ENCODE measurements at places on chromosomes 6 and 20.

DNA sequence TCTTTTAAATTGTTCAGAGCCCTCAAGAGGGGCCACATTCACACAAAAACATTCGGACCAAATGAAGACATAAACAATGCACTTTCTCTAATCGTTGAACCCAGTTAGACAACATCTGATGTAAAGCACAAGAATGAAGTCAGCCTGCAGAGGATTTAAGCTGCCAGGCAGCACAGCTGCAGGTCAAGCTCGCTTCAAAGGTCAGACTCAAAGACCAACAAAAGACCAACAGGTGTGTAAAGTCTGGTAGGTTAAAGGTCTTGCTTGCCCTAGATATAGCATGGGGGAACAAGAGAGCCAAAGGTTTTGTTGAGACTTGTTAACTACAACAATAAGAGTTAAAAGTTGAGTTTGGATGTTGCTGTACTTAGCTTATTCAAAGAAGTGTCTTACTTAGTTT is 26.7 kb upstream of the MYLIP start:
- DNase-seq: no peak

GRCh38 chr6:158496700-158497099 is 63.2 kb upstream of the TMEM181 start:
- DNase-seq: no peak

GRCh38 chr6:22073516-22074198 is 223.2 kb downstream of the PRL start:
- no peak for DNase-seq

- DNase-seq: no peak
Observed at GRCh38 chr6:26521600-26522391, 16.4 kb upstream of the HMGN4 start.

DNA sequence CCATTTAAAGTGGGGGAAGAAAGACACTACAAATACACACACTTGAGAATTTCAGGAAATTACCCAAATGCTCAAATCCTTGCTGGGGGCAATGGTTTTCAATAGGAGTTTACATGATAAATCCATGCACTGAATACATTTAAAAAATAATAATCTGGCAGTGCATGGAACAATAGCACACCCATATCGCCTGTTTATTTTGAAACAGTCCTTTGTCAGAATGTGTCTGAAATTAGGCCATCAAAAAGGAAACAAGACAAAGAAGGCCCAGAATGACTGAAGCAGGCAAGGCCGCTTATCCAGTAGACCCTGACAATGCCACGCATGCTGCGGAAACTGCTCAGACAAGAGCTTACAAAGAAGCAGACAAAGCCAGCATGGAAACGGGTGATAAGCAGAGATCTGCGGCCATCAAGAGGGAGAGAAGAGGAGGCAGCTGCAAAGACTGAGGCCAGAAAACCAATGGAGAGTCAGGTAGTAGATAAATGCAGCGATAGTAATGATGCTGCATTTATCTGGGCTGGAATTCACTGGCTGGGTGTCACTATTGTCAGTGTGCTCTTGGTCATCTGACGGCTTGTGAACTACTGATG is 211.9 kb upstream of the CNR1 start:
- no peak for DNase-seq

DNA sequence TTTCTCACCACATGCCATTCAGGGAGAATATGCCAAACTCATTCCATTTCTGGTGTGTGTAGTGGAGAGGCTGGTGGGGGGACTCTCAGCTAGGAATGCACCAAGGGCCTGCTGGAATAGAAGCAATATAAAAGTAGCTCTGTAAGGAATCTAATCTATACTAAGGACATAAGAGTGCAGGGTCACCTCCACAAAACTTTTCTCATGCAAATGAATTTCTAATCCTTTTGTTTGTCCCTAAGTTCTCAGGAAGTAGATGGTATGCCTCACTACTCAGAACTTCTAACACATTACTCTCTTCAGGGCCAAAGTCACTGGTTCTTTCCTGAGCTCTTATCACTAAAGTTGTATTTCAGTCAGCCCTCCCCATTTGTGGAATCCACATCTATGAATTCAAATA is 427.2 kb downstream of the C6orf118 start:
- peak; percentile 5 for DNase-seq

- no peak for DNase-seq
Observed at GRCh38 chr6:36985417-36985807, 584 bp downstream of the MTCH1 start.

- DNase-seq: no peak
Observed at GRCh38 chr6:35057449-35058357, 83.4 kb downstream of the TCP11 start.

DNA sequence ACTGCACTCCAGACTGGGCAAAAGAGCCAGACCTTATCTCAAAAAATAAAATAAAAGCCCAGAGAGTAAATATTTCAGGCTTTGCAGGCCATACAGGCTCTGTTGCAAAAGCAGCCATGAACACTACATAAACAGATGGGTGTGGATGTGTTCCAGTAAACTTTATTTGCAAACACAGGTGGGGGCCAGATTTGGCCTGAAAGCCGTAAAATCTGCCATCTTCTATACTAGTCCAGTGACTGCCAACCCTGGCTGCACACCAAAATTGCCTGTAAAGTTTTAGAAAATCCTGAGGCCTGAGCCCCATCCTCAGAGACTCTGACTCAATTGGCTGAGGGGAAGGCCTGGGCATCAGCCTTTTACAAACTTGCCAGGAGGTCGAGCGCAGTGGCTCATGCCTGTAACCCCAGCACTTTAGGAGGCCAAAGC is 103.6 kb downstream of the ZMYND8 start:
- no peak for DNase-seq

DNA sequence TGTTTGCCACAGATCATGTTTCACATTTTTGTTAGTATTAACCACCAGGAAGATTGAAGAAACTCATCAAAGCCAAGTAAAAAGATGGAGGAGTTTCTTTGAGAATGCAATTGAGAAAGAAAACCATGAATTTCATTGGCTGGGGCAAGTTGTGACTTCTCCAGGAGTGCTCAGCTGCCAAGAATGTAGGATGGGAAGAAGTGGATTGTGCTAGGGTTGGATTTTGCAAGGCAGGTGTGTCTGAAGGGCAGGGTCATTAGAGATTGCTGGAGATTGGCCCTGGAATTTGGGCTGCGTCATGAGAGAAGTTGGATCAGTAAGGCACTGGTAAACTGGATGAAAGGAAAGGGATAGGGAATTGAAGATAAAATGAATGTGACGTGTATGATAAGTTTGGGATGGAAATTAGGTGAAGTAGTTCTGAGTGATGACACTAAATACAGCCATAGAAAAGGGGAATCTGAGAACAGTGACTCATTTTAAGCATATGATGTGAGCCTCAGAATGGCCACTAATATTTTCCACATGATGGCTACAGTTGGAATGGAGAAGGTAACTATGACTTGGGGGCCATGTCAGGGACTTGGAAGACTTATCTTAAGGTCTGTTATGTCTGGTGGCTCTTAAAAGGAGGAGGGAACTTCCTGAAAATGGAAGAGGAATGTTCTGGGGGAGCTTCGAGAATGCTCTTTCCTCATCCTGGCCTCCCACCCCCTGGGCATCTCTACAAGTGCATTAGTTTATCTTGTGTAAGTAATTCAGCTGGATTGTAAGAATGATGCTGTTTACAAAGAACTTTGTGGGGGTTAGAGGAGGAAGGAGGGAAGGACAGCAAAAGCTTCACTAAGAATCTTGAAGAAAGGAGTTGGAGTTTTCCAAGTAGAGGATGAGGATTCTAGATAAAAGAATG is 27.8 kb upstream of the ERVFRD-1 start:
- DNase-seq: no peak

- no peak for DNase-seq
Observed at GRCh38 chr6:93792746-93793145, 373.4 kb upstream of the EPHA7 start.

DNA sequence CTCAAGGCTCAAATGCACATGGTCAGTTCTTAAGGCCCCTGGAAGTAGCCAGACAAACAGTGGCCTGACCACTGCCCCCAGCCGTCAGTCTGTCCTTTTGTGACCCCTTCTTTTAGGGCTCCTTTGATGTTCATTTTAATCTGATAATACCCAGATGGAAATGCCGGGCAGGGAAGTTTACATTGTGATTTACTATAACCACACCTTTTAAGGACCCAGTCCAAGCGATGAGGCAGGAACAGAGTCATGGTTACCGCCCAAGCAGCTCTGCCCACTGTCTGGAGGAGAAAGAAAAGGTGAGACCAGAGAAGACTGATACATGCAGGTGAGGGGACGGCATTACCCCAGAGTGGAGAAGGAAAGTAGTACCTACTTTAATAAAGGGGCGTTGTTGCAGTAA is 110.6 kb downstream of the PLEKHG1 start:
- DNase-seq: no peak

- DNase-seq: no peak
Observed at GRCh38 chr6:21749754-21750153, 156.2 kb downstream of the SOX4 start.

GRCh38 chr20:19260412-19261090 is 48.1 kb downstream of the SLC24A3 start:
- no peak for DNase-seq

- DNase-seq: no peak
Observed at GRCh38 chr20:57495978-57496377, 29.0 kb downstream of the CTCFL start.

- no peak for DNase-seq
Observed at GRCh38 chr6:124903797-124904196, 58.4 kb upstream of the RNF217 start.

DNA sequence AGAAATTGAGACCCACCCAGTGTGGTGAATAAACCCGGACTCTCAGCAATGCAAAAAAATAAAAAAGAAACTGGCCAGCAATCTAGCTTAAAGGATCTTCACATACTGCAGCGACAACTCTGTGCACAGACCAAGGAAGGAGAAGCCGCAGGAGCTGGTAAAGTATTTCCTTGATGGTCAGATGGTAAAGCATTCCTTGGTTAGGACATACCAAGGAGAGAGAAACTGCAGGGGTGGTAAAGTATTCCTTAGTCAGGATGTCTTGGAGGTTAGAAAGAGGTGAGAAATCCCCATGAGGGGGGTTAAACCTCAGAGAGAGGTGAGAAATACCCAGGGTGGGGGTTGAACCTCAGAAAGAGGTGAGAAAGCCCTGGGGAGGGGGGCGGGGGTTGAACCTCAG is 86.8 kb downstream of the PLG start:
- no peak for DNase-seq

DNA sequence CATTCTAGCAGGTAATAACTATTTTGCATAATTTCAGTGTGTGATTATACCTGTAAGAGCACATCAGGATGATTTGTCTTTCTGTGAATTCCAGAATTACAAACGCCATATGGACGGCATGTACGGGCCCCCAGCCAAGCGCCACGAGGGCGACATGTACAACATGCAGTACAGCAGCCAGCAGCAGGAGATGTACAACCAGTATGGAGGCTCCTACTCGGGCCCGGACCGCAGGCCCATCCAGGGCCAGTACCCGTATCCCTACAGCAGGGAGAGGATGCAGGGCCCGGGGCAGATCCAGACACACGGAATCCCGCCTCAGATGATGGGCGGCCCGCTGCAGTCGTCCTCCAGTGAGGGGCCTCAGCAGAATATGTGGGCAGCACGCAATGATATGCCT is 122.7 kb downstream of the TMEM242 start:
- DNase-seq: no peak

DNA sequence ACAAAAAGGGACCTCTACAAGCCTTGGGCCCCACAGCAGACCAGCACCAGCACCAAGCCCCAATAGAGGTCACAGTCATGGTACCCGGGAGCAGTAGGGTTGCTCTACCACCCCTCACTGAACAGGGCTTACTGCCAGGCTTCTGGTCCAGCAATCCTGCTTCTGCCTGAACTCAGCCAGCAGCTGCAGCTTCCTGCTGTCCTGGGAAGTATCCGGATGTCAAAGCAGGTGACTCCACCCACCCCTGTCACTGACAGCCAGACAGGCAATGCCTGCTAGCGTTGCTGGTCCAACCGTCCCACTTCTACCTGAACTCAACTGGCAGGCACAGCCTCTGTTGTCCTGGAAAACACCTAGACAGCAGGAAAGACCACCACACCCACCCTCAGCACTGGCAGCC is 47.0 kb upstream of the PCSK2 start:
- no peak for DNase-seq

Data from iPS DF 19.7 (cell line).